Activated CD4-positive, alpha-beta T cell treated with anti-CD3 and anti-CD28 coated beads, Interleukin-2, amount 50 U/mL, for 24 hours (primary cell): ENCODE measurements at places on chromosomes 6 and 20.

DNA sequence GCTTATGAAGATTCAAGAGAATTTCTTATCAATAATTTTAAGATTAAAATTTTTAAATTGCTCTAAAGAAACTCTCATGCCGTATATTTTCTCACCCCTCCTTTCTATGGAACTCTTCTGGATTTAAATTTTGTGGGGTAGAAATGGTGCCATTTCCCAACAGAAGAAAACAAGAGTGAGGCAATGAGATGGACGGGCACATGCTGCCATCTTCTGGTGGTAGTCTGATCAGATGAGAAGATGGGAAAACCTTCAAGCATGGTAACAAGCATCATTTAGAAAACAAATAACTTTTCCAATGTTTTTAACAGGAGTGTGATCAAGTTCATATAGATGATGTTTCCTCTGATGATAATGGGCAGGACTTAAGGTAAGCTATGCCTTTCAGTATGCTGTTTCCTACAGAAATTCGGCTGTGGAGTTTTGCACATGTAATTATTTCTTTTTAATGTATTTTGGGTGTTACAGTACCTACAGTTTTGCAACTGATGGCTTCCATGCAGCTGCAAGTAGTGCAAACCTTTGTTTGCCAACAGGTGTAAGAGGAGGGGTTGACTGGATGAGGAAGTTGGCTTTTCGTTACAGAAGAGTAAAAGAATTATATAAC is 271.4 kb downstream of the EYA4 start:
- DNase-seq = no peak

- no peak for DNase-seq
Observed at GRCh38 chr6:14921170-14921569, 324.7 kb upstream of the JARID2 start.

DNA sequence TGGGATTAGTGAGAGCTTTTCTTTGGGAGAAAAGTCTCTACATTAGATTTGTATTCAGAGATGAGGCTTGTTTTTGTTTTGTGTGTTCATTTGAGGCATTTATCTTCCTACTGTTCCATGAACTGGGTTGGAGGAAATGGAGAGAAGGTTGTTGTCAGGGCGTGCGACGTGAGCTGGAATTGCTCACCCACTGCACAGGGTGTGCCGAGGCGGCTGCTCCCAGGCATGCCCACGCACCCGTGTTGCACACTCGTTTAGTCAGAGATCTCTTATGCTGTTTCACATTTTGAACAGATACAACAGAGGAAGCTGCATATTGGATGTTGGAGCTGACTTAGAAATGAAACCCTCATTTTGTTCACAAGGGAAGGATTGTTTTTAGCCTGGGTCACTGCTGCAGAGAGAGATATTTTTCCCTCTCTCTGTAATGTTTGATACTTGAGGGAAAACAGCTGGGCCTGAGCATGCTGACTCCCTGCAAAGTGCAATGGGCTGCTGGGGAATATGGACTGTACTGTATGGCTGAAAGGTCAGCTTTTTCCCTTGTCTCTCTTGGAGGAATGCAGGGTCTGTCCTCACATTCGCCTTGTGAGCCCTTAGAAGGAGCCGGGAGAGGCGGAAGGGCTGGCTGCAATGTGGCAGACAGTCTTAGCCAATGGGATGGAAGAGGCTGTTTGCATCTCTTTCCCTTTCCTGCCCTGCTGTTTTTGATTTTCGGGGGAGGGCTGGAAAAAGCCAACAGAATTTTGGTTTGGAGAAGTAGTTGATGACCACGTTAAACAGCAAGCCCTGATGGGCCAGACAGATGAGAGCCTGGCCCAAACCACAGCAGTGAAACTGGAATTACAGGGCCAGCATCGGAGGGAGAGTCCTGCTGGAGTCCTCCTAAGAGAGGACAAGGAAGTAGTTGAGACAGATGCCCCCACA is 170.8 kb downstream of the SASH1 start:
- DNase-seq = no peak

GRCh38 chr6:151452750-151453427 is 963 bp upstream of the RMND1 start:
- DNase-seq = no peak

DNA sequence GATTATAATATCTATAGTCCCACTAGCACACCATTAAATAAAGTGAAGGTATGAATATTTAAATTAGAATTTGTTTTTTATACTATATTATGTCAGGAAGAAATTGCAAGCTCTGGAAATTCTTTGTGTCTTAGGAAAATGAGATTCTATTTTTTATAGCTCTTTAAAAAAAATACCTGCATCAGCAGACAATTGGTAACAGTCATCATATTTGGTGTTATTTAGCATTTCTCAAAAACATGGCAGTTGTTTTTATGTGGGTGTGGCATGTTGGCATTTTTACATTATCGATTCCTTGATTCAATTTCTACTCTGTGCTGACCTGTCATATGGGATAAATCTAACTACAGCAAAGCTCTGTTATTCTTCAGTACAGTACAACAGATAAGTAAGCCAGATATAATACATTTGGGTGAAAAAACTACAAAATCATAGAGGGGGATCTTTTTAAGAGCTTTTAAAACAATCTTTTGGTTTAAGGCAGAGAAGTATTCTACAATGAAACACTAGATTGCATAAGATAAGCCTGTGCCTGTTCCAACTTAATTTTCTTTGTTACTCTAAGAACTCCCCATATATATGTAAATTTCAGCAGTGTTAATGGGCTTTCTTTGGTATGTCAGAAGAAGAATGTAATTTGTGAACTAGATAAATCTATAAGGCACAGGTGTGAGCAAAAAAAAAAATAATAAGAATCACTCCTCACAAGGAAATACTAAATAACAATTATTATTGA is 71.5 kb downstream of the LAMA2 start:
- DNase-seq = no peak

DNA sequence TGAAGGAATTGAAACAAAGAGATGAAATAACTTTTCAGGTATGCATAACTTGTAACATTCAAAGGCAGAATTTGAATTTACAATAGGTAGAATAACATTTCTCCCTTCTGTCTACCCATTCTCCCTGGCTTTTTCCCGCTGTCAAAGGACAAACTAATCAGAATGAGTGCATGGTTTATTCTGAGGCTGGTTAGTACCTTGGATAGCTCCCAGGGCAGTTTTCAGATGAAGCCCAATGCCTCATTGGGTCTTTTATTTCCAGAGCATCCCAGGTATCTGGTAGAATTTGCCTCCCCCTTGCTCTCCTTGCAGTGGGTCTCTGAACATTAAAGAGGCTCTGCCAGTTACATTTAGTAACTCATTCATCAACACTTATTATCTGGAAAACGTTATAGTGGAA is 665.5 kb downstream of the BCKDHB start:
- DNase-seq = no peak

- DNase-seq = no peak
Observed at GRCh38 chr6:66675906-66676305, 968.9 kb upstream of the EYS start.

- no peak for DNase-seq
Observed at GRCh38 chr6:70299456-70299855, 3.4 kb downstream of the COL9A1 start.
